ENCODE measurements at places on chromosomes 6 and 20. TPM values are rescaled to one million over a fixed set of nuclear protein-coding genes. Genes with fewer than 3 reads are reported as not detected.

The DYNLT2 gene
- 0.76 TPM for total RNA-seq

The TSHZ2 gene
- 11.9 TPM for total RNA-seq

The MUCL3 gene
- total RNA-seq: not detected

The VIP gene
- not detected for total RNA-seq

The SLA2 gene
- 0.02 TPM for total RNA-seq

The SAMD5 gene
- total RNA-seq: 0.62 TPM

The POU5F1 gene
- 0.39 TPM for total RNA-seq

The DLK2 gene
- total RNA-seq: 3.4 TPM

- DNase-seq: peak; percentile 67
These were observed 131.5 kb upstream of the RALGAPA2 start for GRCh38 chr20:20843982-20844381.

- no peak for DNase-seq
These were observed 68.6 kb upstream of the FOXP4 start for GRCh38 chr6:41477572-41477971.

- DNase-seq: peak; percentile 76
These were observed 9.4 kb upstream of the NANP start for GRCh38 chr20:25632940-25633790.

- DNase-seq: no peak
These were observed 509.8 kb upstream of the JARID2 start for GRCh38 chr6:14735956-14736486.

DNA sequence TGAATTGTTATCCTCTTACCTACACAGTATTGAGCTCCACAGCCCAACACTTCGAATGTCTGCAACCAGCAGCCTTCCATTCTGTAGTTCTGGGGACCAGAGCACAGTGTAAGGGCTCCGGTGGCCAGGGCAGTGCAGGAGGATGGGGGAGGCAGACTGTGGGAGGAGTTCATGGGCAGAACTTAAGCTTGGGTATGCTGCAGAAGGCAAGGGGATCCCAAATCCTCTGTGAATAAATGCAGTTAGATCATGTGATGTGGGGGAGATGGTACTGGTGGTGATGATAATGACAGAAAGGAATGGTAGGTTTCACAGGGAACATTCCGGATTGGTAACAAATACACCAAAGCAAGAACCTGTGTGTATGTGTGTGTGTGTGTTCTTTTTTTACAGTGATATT, 26.5 kb upstream of the CNKSR3 start:
- no peak for DNase-seq

DNA sequence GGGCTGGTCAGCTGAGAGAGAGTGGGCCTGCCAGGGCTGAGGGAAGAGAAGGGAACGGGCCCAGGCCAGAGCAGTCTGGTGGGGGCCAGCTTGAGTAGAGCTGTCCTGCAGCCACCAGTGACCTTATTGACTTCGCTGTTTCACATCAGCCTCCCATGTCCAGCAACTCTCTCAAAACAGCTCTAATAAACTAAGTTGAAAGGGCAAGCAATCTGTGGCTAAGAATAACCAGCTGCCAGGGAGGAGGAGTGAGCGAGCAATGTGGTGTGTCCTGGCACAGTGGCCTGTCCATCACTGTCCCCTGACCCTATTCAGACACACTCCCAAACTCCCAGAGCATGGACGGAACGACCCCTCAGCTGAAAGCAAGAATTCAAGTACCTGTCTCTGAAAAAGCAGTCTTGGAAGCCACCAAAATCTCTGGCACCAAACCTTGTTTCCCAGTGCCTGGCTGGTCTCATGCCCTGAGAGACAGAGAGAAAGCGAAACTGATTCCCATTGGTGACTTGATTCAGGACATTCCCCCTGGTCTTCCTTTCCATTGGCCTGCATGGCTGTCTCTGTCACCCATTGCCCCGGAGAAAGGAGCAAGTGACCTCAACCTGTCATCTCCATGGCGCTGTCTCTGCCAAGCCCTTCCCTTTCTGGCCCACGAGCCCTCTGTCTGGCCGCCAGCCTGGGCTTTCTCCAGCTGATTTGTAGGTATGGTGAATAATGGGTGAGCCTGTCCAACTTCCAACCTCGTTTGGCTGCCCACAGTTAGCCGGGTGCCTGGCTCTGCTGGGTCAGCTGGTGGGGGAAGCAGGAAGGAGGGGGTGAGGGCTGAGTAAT, at the start of gene DDO:
Gene DDO, minus strand, starts transcription at position 490 of the 831 bp plus-strand sequence. CDS start 2,113 bp downstream, outside the sequence.
- DNase-seq: peak; percentile 94

DNA sequence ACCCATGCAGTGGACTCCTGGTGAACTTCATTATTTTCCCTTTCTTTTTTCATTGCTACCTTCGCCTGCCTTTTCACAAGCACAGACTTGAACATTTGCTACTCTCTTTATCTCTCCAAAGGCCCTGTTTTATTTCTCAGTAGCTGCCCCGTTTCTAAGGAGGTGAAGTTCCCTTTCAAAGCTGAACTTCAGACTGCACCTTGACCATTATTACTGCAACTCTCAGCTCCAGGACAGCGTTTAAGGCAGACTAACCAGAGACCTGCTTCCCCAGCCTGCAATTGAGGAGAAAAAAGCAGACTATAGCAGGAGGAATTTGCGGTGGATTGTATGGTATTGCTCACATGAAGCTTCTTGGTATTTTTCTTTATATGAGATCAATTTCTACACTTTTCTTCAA, 460.7 kb downstream of the CBLN4 start:
- DNase-seq: no peak
